ENCODE measurements at places on chromosomes 11 and 22. TPM values are rescaled to one million over a fixed set of nuclear protein-coding genes. Genes with fewer than 3 reads are reported as not detected.

DNA sequence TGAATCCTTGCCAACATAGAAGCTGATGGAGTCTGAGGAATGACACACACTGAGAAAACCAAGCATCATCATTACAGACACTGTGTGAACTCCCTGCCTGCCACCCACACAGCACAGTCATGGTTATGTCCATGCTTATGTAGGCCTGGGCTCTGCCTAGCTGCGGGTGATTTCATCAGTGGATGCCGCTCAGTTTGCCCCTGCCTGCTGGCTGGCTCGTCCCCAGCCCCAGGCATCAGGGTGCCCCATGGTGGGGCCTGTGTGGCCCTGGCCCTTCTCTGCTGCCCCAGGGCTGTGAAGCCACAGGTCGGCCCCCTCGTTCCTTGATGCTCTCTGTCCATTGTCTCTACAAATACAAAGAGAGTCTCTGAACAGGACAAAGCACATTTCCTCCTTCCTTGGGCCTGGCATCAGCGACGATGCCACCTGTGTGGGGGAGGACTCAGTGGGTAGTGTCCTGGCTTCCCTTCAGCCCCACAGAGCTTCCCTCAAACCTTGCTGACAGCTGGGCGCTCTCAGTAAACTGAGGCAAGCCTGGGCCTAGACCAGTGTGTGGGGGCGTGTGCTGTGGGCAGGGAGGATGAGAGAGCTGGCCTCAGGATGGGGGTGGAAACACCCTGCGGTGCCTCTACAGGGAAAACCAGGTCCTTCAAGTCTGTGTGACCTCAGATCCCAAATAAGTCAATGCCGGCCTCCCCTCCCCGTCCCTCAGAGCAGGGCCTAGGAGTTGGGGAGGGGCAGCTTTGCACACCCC is 20.0 kb upstream of the TUB start:
- H3K36me3 ChIP-seq, result no peaks in the 10 kb centered on the region
- H3K4me1 ChIP-seq, result peaks cover 13% of the 10 kb centered on the region
- no peak overlapping the region for H3K27ac ChIP-seq
- no peaks in the 10 kb centered on the region for H3K27me3 ChIP-seq
- H3K4me3 ChIP-seq, result no peak overlapping the region
- DNase-seq, result peak; percentile 89

DNA sequence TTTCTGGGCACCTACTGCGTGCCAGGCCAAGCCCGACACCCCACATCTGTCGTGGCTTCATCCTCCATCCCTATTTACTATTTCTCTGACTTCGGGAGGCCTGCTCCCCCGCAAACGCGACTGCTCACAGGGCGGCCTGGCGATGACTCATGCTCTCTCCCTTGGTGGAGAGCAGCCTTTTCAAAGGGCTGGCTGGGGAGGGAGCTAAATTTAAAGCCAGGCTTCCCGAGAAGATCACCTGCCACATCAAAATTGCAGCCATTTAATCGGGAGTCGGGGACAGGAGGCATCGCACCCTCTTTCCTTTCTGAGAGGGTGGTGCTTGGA is 24.9 kb upstream of the SHISAL1 start:
- peaks cover 10% of the 10 kb centered on the region for H3K27me3 ChIP-seq
- H3K4me3 ChIP-seq, result no peak overlapping the region
- H3K4me1 ChIP-seq, result peaks cover 2% of the 10 kb centered on the region
- H3K36me3 ChIP-seq, result no peaks in the 10 kb centered on the region

DNA sequence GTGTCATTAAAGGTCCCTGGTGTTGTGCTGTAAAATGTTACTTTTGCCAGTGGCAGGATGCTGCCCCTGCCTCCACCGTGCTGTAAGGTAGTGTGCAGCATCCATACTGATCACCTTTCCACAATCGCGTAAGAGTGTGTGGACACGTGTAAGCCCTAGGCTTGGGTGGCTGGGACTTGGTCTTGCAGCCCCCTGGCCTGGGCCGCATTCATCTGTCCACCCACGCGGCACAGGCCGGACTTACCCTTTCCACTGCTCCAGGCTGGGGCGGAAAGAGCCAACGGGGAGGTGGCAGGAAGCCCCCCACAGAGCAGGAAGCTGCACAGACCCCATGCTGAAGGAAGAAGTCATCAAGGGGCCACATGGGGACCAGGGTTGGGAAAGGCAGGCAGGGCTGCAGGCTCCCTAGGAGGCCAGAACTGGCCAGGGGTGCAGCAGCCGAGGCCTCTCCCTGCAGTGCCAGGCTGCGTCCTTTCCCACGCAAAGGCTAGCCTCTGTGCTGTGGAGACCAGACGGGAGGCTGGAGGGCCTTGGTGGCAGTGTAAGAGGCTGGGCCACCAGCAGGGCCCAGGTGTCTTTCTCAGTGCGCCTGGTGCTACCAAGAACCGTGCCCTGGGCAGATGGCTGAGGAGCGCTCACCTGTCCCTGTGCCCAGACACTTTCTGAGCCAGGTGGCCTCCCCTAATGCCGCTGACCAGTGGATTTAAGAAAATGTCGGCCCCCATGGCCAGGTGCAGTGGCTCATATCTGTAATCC is 11.7 kb upstream of the TMEM191C start:
- H3K27ac ChIP-seq, result no peak overlapping the region
- H3K27me3 ChIP-seq, result no peaks in the 10 kb centered on the region
- DNase-seq, result no peak
- H3K4me1 ChIP-seq, result no peaks in the 10 kb centered on the region

The MUC5AC gene
- not detected for total RNA-seq

The GGT1 gene
- 2.0 TPM for total RNA-seq

DNA sequence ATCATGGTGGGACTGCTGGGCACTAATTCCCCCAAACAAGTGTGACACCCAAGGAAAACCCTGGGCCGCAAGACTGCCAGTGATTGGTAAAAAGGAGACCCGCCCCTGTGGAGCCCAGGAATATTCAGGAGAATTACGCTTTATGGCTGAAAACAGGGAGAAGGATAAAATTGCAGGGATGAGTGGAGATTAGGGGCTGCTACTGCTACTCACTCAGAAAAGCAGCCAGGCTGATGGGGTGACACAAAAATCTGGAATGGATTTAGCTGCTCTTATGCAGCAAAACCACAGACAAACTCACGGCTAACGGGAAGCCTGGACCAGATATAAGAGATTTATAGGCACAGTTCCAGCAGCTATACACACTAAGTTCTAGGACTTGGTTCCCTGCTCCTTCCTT is 4.4 kb upstream of the FBXO3 start:
- DNase-seq, result peak; percentile 80
- H3K36me3 ChIP-seq, result no peaks in the 10 kb centered on the region
- H3K4me3 ChIP-seq, result no peak overlapping the region
- H3K4me1 ChIP-seq, result peaks cover 13% of the 10 kb centered on the region
- no peak overlapping the region for H3K27ac ChIP-seq
- H3K27me3 ChIP-seq, result no peaks in the 10 kb centered on the region
